ENCODE measurements at places on chromosomes 7 and 10.

DNA sequence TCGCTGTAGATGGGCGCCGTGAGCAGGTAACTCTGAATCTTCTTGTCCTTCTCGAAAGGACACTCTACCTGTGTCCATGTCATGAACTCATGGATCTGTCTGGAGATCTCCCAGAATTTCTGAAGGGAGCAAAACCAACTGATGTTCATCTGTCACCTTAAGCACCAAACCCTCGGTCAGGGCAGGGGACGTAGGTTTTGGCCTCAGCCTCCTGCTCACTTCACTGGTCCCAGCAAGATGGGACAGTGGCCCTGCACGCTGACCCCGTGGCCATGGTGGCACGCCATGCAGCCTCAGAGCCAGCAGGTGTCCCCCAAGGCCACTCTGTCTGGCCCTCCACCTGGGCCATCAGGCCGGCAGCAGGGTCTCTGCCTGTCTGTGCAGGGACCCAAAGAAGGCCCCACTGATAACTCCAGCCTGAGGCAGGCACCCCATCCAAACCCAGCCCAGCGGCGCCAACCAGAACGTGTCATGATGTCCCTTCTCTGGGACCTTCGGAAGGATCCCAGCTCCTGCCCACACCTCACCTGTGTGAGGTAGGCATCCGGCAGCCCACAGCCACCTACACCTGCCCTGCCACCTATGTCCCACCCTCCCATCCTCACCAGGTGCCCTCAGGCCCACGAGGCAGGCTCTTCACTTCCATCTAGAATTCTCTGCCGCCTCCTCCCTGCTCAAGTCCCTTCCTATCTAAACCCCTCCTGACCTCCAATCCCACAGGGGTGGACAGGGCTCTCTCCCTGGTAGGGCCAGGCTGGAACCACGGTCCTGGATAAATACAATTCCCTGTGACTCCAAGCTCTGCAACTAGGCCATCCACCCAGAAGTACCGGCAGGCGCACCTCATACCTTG, 59.0 kb downstream of the CSGALNACT2 start:
- DNase-seq = no peak

- DNase-seq = no peak
These were observed 655 bp downstream of the SP8 start for GRCh38 chr7:20786049-20786412.

- DNase-seq = no peak
These were observed 73.5 kb downstream of the NUDCD3 start for GRCh38 chr7:44416941-44417340.

DNA sequence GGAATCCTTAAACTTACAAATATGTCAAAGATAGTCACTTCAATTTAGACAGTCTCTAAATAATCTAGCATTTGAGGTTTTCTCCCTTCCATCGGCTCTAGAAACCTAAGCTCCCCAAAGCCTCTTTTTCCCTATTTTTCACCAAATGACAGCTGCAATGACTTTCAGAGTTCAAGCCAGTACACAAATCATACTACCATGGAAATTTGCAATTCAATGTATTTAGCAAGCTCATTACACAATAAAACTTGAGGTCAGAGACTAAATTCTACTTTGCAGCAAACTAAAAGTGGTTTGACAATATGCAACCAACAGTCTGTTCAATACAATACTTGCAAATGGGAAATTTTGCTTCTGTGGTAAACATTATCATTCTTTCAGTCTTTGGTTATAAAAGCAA, 80.3 kb downstream of the SKIDA1 start:
- DNase-seq = no peak

GRCh38 chr10:77675347-77675746, 37.7 kb upstream of the KCNMA1 start:
- no peak for DNase-seq

DNA sequence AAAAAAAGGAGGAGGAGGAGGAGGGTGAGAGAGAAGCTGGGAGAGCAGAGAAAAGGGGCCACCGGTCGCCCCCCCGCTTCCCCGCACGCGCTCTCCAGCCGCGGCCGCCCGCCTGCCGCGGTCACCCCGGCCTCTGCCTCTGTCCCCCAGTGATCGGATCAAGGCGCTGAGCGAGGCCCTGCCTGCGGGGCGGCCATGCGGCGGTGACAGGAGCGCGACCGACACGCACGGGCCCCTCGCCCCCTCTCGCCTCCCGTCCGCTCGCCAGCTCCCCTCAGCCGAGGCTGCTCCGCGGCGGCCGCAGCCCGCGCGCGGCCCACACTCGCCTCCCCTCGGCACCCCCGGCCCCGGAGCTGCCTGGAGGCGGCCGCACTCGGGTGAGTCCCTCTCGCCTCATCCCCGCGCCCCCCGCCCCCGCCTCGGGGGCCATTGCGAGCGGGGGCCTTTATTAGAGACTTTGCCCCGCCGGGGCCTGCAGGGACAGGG, at the start of gene GTF2I:
TSS of gene GTF2I (plus strand) at position 27 of the 486 bp plus-strand sequence. CDS start 31,411 bp downstream, outside the sequence.
- DNase-seq = peak; percentile 84

GRCh38 chr7:26199301-26200037, 1.1 kb downstream of the HNRNPA2B1 start:
- peak; percentile 81 for DNase-seq
